ENCODE measurements at places on chromosomes 3 and 15. TPM values are rescaled to one million over a fixed set of nuclear protein-coding genes. Genes with fewer than 3 reads are reported as not detected.

DNA sequence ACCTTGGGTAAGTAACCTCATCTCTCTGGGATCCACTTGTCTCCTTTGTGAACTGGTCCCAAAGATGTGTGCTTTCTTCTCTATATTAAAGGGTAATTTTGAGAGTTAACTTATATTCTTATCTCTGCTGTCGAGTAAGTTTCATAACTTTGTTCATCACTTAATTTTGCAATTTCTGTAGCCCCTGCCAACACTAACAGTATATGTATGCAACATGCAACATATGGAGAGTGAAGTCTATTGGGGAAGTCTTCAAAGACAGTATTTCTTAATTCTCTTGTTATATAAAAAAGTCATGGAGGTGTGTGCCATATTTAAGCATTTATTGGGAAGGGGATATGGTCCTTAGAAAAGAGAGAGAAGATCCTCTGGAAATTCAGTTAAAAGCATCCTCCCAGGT lies 85.9 kb downstream of the LRRC3B start:
- H3K27ac ChIP-seq: no peak overlapping the region
- DNase-seq: no peak
- H3K4me1 ChIP-seq: no peaks in the 10 kb centered on the region
- H3K27me3 ChIP-seq: peaks cover 3% of the 10 kb centered on the region

- no peaks in the 10 kb centered on the region for H3K4me1 ChIP-seq
- no peak overlapping the region for H3K4me3 ChIP-seq
- no peak for DNase-seq
- H3K27me3 ChIP-seq: no peaks in the 10 kb centered on the region
These were observed 17.5 kb downstream of the AQR start for GRCh38 chr15:34951993-34952392.

- peaks cover 31% of the 10 kb centered on the region for H3K4me1 ChIP-seq
- no peaks in the 10 kb centered on the region for H3K27me3 ChIP-seq
- peaks cover 23% of the 10 kb centered on the region for H3K36me3 ChIP-seq
- DNase-seq: no peak
These were observed 37.4 kb downstream of the ST6GAL1 start for GRCh38 chr3:186967686-186968085.

DNA sequence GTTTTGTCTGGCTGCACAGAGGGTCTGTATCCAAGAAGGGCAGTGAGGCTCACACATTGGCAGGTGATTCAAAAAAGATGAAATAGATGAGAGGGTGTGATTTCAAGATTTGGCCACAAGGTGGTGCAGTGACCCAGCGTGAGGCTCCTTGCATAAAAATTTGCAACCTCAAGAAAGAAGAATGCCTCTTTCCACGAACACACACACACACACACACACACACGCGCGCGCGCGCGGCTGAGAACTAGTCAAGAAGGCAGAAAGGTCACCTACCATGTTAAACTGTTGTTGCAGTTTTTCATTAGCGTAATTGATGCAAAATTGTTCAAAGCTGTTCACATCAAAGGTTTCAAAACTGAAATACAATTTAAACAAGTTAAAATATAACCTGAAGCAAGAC lies 39.2 kb downstream of the MYO5C start:
- H3K4me1 ChIP-seq: peaks cover 19% of the 10 kb centered on the region
- DNase-seq: peak; percentile 75
- no peaks in the 10 kb centered on the region for H3K27me3 ChIP-seq
- no peak overlapping the region for H3K27ac ChIP-seq
- peak overlapping the region; percentile 32 for H3K4me3 ChIP-seq

- H3K4me1 ChIP-seq: no peaks in the 10 kb centered on the region
- H3K4me3 ChIP-seq: no peak overlapping the region
- no peaks in the 10 kb centered on the region for H3K27me3 ChIP-seq
- no peaks in the 10 kb centered on the region for H3K36me3 ChIP-seq
- no peak for DNase-seq
These were observed 18.5 kb downstream of the VIPR1 start for GRCh38 chr3:42520906-42521305.

DNA sequence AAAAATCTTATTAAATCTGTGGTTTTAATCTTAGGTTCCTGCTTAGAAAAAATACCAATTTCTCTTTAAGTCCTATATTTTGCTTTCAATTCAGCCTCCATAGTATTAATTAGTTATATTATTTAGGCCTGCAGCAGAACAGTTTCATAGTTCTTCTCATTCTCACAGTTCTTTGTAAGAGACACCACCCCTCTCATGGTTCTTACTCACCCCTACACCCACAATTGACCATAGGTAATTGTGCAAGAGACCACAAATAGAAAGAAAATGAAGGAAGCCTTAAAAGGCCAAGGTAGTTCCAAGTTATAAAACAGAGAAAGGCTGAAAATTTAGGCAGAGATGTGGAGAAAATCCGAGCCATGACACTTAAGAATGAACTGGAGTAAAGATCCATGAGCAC lies 415.3 kb downstream of the TIGIT start:
- no peaks in the 10 kb centered on the region for H3K36me3 ChIP-seq
- H3K4me3 ChIP-seq: no peak overlapping the region
- H3K27ac ChIP-seq: no peak overlapping the region
- no peaks in the 10 kb centered on the region for H3K27me3 ChIP-seq
- DNase-seq: no peak

DNA sequence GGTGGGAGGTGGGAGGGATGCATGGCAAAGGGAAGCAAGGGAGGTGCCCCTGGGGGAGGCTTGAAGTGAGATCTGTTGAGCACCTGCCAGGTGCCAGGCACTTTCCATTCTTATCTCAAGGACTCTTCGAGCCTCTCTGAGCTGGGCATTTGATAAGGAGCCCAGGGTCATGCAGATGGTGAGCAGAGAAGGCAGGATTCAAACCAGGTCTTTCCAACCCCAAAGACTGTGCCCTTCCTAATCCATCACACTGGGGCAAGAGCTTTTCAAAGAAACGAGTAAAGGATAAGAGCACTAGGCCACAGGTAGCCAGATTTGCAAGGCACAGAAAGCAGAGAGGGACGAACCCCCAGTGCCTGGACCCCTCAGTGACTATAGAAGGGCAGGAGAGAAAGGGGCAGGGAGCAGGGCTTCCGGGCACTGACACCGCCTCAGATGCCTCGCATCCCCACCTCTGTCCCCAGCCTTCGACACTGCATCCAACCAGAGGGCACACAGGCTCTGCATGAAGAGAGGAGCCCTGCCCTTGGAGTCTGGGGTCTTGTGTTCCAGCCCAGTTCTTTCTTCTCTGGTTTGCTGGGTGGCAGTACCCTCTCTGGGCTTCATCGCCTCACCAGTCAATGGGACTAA lies 21.0 kb downstream of the IGDCC4 start:
- peaks cover 3% of the 10 kb centered on the region for H3K27me3 ChIP-seq
- peaks cover 13% of the 10 kb centered on the region for H3K4me1 ChIP-seq
- no peak for DNase-seq
- no peak overlapping the region for H3K4me3 ChIP-seq
- no peak overlapping the region for H3K27ac ChIP-seq

- H3K27me3 ChIP-seq: no peaks in the 10 kb centered on the region
- no peaks in the 10 kb centered on the region for H3K4me1 ChIP-seq
- H3K4me3 ChIP-seq: no peak overlapping the region
These were observed 574.6 kb downstream of the VGLL3 start for GRCh38 chr3:86416334-86416733.

DNA sequence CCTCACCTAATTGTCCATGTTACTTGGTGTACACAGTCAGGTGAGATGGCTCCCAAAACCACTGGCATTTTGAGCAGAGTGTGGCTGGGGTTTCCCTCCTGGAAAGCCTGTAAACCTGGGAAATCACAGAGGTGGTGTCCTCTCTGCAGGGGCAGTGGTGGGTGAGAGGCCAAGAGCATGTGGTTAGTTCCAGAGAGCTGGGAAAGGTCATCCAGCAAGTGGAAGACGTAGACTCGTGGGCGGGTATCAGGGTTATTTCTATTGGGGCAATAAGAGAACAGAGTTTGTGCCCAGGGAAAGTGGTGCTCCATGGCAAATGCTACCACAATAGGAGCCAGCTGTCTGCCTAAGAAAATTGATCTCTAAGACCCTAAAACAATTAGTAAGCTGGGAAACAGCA lies 44.6 kb upstream of the LIMD1 start:
- no peak overlapping the region for H3K27ac ChIP-seq
- H3K4me3 ChIP-seq: no peak overlapping the region
- no peaks in the 10 kb centered on the region for H3K27me3 ChIP-seq
- no peak for DNase-seq

DNA sequence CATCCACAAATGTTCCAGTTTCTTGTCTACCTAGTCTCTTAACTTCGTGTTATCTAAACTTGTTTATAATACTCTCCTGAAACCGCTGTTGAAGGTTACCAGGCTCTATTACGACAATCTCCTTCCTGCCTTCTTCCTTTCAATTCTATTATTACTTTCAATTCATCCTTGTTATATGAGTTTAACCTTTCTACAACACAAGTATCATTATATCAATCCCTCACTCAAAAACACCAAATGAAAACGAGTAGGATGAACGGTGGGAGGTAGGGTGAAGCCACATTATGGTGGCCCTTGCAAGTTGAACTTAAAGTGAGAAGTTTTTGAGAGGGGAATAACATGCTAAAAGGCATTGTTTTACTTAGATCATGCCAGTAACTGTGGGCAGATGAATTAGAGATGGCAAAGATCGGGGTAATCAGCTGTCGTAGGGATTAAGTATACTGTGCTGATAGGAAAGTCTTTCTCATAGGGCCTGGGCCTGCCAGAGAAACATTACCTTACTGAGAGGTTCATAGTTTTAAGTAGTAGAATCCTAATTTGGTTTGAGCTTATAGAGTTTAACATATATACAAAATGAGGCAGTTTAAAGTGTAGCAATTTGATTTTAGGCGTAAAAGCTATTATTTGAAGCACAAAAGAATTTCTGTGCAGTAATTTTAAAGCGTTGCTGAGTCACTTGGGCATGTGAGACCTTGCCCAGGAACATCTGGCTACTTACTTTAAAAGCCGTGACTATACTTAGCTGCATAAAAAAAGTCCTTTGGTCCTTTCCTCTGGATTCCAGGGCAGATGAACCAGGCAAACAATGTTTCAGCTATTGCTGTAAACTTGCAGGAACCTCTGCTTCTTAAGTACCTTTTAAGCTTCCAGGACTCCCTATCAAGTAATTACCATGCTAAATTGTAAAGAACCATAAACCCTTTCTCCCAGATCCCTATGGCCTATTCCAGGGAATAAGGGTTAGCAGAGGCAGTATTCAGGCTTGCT lies 3.3 kb upstream of the CEP97 start:
- H3K4me3 ChIP-seq: no peak overlapping the region
- H3K4me1 ChIP-seq: peaks cover 16% of the 10 kb centered on the region
- no peak for DNase-seq

DNA sequence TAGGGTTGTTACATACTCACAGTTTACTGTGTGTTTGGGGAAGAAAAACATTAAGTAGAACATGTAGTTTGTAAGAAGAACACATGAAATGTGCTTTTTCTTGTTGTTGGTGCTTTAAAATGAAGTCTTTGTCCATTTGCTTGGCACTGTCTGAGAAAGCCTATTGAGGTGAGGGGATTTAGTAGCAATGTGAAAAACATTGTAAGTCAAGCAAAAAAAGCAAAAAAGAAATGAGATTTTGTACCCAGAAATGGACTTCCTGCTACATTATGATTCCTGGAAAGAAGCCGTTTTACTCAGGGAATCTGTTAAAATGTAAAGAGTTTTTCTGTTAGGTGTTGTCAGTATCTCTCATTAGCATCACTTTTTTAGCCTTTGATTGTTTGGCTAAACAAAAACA lies 59.9 kb downstream of the KAT2B start:
- peaks cover 19% of the 10 kb centered on the region for H3K4me1 ChIP-seq
- H3K4me3 ChIP-seq: no peak overlapping the region
- H3K36me3 ChIP-seq: peaks cover 3% of the 10 kb centered on the region
- H3K27ac ChIP-seq: no peak overlapping the region
- no peak for DNase-seq

GRCh38 chr3:3705090-3705775 lies 94.0 kb upstream of the LRRN1 start:
- DNase-seq: no peak
- no peaks in the 10 kb centered on the region for H3K27me3 ChIP-seq
- H3K4me1 ChIP-seq: peaks cover 6% of the 10 kb centered on the region
- H3K27ac ChIP-seq: no peak overlapping the region

- no peak overlapping the region for H3K4me3 ChIP-seq
- peaks cover 18% of the 10 kb centered on the region for H3K4me1 ChIP-seq
- H3K36me3 ChIP-seq: peaks cover 9% of the 10 kb centered on the region
- DNase-seq: no peak
- peak overlapping the region; percentile 87 for H3K27ac ChIP-seq
- no peaks in the 10 kb centered on the region for H3K27me3 ChIP-seq
These were observed 181.9 kb downstream of the NSMCE3 start for GRCh38 chr15:29087521-29088285.

DNA sequence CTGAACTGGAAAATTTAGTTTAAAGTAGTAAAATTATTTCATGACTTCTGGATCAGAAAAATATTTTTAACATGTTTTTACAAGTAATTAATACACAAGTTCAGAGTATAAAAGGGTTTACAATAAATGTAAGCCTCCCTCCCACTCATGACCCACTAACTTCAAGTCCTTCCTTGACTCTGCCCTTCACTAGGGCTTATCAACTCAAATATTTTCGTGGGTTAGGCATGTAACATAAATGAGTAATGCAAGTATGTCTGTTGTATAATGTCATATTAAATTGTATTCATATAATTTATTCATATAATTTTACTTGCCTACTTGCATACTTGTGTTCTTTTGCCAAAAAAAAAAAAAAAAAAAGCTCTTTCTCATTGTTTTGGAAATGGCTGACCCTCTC lies 3.4 kb upstream of the OPA1 start:
- H3K36me3 ChIP-seq: peaks cover 3% of the 10 kb centered on the region
- H3K27me3 ChIP-seq: peaks cover 4% of the 10 kb centered on the region
- H3K4me3 ChIP-seq: no peak overlapping the region
- no peak overlapping the region for H3K27ac ChIP-seq

- H3K27me3 ChIP-seq: no peaks in the 10 kb centered on the region
- peaks cover 12% of the 10 kb centered on the region for H3K4me1 ChIP-seq
- no peaks in the 10 kb centered on the region for H3K36me3 ChIP-seq
- no peak overlapping the region for H3K4me3 ChIP-seq
These were observed 5.0 kb downstream of the CD47 start for GRCh38 chr3:108085810-108086350.

- DNase-seq: no peak
- H3K27me3 ChIP-seq: no peaks in the 10 kb centered on the region
- no peak overlapping the region for H3K4me3 ChIP-seq
- no peak overlapping the region for H3K27ac ChIP-seq
These were observed 101.9 kb upstream of the KCNH8 start for GRCh38 chr3:19046440-19046839.

DNA sequence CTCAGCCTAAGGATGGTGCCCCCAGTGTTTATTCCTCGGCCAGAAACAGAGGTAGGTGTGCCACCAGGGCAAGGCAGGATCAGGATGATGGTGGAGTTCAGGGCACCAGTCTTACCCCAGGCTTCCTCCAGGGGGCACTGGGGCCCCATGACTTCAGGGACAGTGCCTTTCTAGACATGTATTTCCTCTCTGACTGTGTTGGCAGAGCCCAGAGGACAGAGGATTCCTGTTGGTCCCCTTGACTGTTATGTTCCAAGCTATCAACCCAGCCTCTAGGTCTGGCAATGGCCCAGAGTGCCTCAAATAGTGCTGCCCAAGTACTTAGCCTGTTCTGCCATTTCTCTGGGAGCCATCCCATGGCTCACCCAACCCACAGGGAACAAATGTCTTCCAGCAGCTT lies 2.8 kb downstream of the HEMK1 start:
- H3K27ac ChIP-seq: peak overlapping the region; percentile 62
- peak; percentile 52 for DNase-seq
- no peaks in the 10 kb centered on the region for H3K36me3 ChIP-seq
- peak overlapping the region; percentile 85 for H3K4me3 ChIP-seq

The LIPH gene
- total RNA-seq: not detected

The CP gene
- 0.42 TPM for total RNA-seq

The ALPK3 gene
- total RNA-seq: 4.4 TPM

The CCDC71 gene
- total RNA-seq: 26.0 TPM

The CBLB gene
- total RNA-seq: 29.4 TPM

The FOXB1 gene
- total RNA-seq: 5.9 TPM

The PRKCI gene
- total RNA-seq: 33.4 TPM

The GOLGA8Q gene
- not detected for total RNA-seq

The SLC30A4 gene
- total RNA-seq: 2.7 TPM

The SNTN gene
- total RNA-seq: not detected

All from neural crest cell (in vitro differentiated cells).